ENCODE measurements at places on chromosomes 4 and X.

GRCh38 chr4:14496969-14497368 lies 505.3 kb upstream of the CPEB2 start:
- no peak for DNase-seq

DNA sequence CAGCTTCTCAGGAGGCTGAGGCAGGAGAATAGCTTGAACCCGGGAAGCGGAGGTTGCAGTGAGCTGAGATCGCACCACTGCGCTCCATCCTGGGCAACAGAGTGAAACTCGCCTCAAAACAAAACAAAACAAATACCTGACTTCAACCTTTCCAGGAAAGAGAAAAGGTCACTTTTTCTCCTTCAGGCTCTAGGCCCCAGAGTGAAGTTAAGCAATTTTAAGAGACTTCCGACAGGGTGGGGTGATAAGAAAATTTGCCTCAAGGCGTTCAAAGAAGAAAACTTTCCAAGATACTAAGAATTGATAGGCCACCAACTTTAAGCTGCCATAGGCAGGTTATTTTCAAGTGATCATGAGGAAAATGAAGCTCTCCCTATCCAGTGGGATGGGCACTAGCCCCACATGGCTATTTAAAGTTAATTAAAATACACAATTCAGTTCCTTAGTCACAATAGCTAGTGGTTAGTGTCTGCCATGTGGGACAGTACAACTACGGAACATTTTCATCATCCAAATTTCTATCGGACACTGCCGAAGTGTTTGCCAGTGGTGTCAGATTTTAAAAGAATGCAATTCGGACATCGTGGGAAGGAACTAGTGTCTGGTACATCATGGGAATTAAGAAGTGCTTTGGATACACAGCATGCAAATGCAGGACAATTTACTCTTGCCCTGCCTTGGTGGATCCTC lies 33.0 kb downstream of the SMS start:
- DNase-seq: no peak

DNA sequence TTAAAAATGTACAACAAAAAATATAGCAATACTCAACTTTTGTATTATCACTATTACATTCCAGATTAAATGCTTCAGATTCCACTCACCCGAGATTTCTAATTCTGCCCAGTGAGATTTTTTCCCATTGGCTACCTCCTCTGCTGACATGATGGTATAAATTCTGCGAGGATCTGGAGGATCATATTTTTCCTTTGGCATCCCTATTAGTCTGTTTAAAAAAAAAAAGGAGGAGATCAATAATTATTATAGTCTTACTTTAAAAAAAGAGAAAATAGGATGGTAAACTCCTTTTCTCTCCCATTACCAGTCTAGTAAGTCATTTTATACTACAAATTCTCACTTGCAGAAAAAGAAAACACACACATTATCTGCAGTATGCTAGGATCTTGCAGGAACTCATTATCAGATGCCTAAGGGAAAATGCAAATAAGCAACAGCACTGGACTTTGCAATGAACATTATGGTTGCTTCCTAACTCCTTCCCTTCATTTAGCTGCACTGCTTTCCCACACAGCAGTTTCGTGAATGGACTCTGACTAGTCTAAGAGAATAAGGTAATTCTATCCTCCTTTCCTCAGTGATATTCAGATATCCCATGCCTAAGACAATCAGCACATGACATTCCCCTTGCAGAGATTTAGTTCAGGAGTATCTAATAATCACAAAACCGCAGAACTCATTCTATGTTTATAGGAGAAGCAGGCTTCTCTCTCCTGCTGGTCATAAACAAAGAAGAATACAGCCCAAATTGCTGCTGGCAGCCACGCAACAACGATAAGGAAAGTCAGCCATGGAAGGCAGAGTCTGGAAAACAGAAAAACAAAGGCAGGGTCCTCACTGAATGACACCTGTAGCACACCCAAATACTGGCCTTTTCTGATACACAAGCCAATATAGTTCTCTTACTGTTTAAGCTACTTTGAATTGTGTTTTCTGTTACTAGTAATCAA lies 42.7 kb downstream of the CNOT6L start:
- no peak for DNase-seq

DNA sequence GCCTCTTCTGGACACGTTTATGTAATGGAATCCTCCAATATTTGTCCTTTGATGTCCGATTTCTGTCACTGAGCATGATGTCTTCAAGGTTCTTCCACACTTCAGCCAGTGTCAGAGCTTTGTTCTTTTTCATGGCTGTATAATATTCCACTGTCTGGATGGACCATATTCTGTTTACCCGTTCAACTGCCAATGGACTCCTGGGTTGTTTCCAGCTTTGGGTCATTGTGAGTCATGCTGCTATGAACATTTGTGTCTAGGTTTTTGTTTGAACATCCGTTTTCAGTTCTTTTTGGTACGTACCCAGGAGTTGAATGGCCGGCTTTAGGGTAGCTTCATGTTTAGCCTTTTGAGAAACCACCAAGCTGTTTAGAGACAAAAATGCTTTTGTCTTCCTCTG lies 93.2 kb downstream of the SHOX start:
- DNase-seq: no peak

DNA sequence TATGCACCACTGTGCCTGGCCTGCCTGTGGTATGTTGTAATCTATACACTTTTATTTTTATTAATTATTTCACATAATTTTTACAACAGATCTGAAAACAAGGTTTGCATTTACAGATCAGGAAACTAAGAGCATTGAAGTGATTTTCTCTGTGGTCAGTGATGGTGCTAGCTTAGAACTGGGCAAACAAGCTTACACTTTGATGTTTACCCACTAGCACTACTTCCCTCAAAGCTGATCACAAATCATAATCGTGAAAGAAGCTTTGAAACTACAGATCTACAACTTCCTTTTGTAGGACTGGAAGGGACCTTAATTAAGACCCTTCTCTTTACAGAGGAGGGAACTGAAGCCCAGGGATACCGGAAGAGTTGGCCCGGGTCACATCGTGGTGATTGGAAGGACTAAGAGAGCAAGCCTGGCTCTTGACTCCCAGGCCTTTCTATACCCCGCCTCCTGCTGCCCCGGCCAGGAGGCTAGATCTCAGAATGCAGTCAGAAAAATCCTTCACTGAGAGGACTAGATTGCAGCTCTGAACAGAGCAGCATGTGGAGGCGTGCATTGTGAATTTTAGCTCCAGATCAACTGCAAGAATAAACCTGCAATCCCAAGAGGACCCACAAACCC lies 93.7 kb upstream of the ZNF827 start:
- DNase-seq: no peak

DNA sequence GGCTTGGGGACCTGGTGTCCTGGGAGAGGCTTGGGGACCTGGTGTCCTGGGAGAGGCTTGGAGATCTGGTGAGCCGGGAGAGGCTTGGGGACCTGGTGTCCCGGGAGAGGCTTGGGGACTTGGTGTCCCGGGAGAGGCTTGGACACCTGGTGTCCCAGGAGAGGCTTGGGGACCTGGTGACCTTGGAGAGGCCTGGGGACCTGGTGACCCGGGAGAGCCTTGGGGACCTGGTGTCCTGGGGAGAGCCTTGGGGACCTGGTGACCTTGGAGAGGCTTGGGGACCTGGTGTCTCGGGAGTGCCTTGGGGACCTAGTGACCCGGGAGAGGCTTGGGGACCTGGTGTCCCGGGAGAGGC lies 12.6 kb downstream of the SHOX start:
- DNase-seq: no peak
